HS-27A (cell line): ENCODE measurements at places on chromosomes 3 and 15.

DNA sequence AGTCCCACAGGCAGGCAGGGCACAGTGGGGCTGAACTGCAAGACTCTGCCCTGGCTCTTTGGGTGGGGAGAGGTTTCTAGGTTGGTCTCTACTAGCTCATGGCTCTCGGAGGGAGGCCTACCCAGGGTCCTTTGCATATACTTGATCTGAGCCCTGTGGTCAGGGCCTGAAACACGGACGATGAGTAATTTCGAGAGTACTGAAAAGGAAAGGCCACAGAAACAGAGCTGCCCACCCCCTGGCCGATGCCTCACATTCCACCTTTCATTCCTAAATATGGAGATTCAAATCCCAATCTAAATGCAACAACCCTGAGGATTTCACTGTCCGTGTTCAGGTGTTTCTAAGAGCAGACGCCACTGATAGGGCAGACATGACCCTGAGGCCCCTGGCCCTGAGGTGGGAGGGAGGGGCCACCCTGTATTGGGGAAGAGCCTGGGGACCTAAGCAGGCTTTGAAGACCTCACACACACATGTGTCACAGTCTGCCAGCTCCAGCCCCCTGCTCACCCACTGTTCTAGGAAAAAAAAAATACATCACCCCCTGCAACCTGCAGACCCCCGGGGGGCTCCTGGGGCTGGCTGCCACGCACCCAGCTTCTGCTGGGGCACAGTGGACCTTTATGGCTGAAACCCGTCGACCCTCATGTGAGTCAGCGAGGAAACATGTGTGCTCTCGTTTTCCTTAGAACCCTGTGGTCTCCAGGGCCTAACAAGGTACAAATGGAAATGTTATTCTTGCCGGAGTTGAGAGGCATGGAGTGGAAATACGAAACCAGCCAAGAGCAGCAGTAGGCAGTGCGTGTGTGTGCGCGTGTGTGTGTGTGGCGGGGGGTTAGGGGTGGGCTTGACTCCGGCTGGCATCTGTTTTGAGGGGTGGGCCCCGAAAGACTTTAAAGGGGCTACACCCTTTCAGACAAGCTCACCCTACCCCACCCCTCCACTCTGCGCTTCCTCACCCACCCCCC lies 112.7 kb downstream of the CHSY1 start:
- DNase-seq: no peak

DNA sequence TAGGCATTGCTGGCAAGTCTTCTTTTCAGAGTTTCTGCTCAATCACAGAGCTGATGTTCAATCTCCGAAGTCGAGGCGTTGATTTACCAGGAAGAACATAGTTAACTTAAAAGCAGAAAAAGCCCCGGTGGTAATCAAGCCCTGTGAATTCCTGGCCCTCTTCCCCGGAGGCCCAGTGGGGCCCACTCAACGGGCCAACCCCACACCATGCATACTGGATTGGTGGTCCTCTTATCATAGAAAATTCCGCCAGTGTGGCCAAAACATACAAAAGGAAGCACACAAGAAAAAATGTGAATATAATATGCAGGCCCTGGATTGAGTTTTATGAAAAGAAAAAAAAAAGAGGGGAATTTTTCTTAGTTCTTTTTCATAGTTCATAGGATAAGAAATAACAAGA lies 873.0 kb upstream of the NR2F2 start:
- no peak for DNase-seq

DNA sequence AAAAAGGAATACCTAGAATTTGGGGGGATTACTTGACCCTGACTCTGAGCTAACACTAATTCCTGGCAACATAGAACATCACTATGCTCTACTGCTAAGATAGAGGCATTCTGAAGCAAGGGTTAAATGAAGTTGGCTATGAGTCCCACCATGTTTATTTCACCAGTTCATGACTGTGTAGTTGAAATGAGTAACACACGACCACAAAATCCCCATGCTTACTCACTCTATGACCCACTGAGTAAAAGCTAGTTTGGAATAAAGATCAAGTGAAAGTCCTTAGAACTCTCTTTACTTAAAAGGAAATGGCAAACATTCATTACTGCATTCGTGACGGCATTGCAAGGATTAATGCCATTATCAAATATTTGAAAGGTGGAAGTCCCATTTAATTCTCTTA lies 47.4 kb downstream of the MRPL46 start:
- peak; percentile 24 for DNase-seq

DNA sequence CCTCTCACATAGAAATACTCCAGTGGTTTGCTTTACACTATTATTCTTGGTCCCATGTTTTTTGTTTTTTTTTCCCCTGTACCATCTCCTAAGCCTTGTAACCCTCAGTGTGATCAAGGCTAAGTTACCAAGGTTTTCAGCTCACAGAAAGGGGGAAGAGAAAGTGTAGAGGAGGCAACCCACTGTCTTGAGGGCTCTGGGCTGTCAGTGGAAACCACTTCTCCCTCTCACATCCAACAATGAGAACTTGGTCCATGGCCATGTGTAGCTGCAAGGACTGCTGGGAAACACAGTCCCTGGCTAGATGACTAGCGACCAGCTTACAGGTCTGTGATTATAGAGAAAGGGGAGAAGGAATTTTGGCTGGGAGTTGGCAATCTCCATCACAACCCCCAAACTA lies 30.3 kb downstream of the GPD1L start:
- DNase-seq: no peak
